ENCODE measurements at places on chromosomes 11 and 22.

DNA sequence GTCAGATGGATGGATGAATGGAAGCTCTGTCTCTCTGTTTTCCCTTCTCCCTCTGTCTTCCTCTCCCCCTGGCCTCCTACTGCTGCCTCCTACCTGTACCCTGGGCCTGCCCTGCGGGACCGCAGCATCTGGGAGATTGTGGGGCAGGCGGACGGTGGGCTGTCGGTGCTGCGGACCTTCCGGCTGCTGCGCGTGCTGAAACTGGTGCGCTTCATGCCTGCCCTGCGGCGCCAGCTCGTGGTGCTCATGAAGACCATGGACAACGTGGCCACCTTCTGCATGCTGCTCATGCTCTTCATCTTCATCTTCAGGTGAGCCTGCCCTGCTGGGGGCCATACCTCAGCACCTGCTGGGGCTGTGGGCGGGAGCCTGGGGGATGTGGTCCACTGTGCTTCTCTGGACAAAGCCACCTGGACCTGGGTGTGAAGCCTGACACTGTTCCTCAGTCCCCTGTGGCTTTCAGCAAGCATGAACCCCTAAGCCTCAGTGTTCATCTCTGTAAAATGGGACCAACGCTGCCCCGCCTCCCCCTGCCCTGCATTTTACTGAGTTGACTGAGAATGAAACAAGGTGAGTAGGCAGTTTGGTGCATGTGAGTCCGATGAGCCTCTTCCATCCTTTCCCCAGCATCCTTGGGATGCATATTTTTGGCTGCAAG is 88.4 kb downstream of the CACNA1I start:
- DNase-seq = no peak

DNA sequence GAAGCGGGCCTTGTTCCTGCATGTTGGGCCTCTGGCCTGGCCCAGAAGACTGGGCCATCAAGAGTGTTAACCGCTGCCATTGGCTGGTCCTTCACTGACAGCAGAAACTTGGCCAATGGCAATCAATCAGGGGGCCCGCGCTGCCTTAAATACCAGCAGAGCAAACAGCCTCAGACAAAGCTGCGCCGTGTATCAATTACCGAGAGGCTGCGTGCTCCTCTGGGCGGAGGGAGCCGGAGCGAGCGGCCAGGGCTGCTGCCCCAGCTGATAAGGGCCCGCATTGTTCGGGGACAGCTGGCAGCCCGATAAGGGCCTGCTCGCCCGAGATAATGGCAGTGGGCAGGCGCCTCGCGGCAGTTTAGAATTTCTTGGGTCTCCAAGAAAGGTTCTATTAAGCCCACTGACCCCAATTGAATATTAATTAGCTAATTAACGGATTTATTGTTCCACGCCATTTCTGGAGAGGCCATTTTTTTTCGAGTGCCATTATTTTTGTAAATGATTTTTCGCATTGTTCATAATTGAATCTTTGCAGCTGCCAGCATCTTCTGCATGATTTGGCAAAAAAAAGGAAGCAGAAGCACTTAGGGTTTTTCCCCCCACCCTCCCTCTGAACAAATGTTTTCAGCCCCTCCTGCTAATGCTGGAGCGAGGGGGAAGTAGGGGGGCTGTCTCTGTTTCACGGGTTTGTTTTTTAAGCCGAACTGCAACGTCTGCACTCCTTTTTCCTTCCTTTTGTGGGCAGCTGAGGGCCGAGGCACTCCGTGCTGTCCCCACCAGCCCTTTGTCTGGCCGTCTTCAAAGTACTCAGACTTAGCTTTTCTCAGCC is 37.6 kb upstream of the RIC3 start:
- DNase-seq = no peak

GRCh38 chr11:11731311-11732083 is 109.7 kb upstream of the GALNT18 start:
- DNase-seq = no peak

DNA sequence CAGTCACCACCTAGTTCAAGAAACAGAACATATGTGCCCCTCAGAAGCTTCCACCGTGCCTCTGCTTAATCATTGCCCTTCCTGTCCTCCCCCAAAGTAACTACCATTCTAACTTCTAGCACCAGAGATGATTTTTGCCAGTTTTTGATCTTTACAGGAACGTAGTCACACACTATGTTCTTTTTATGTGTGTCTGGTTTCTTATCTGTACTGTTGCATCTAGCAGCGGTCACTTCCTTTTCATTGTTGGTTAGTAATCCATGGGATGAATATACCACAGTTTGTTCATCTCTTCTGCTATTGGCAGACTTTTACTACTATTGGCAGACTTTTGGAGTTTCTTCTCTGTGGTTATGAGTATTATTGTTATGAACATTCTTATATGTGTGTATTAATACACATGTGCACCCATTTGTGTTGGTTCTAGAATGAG is 34.6 kb downstream of the SPECC1L start:
- DNase-seq = no peak

DNA sequence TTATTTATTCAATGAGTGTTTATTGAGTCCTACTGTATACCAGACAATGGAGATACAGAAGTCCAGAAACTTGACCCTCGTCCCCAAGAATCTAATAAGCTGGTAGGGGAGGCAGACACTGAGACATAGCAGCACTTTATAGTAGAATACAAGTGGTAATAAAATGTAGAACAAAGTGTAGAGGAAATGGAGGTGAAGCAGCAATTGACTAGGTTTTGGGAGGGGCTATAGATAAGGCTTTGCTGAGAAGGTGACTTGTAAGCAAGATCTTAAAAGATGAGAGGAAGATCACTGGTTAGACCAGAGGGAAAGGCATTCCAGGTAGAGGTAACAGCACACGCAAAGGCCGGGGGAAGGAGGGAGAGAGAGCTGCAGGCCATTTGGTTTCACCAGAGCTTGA is 57.3 kb downstream of the ZBTB16 start:
- DNase-seq = no peak

- no peak for DNase-seq
These were observed 81.3 kb upstream of the CADM1 start for GRCh38 chr11:115585361-115586024.

DNA sequence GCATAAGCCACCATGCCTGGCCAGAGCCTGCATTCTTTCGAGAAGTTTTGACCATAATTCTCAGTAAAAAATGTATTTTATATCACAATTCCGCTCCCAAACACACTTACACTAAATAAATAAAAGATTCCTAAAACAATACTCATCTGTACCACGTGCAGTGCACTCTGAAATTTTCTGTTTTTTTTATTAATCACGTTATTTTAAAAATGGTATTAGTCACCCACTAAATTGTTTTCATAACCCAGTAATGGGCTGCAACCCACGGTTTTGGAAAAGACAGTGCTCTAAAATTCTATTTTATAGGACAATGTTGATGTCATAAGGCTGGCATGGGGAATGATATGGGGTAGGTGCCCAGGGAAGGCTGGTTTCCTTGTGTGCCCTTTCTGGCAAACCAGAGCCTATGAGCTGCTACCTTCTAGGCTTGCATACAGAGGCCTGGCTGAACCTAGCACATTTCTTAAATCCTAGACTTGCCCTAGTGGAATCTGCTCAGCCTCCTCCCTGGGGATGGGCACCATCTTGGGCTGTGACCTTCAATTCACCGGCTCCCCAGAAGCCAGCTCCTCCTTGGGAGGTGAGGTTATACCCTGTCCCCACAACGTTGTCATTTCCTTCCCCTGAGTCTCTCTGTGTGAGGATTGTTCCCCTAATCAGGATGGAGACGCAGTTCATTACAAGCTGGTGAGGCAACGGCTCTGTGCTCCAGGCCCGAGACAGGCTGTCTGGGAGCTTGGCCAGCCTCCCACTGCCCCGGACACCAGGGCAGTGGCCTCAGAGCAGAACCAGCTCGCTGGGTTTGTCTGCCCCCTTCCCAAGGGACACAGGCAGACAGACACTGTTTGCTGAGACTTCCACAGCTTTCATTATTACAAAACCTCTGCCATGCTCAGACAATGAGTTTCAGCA is 116.5 kb upstream of the NAV2 start:
- DNase-seq = no peak

DNA sequence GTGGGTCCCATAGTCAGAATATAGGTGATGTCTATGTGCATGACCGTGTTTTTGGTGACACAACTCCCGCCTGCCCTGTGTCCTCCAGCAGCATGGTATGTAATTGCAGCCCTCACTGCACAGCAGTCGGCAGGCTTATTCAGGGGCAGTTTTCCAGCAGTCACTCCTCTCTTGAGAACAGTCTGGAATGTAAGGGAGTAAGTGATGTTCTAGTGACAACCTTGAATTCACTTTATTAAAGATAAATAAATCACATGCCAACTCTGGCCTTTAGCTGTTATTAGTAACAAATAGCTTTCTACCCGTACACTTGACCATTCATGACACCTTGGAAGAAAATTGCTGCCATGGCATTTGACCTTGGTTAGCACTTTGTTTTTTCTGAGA is 27.9 kb downstream of the ZNRF3 start:
- DNase-seq = no peak

DNA sequence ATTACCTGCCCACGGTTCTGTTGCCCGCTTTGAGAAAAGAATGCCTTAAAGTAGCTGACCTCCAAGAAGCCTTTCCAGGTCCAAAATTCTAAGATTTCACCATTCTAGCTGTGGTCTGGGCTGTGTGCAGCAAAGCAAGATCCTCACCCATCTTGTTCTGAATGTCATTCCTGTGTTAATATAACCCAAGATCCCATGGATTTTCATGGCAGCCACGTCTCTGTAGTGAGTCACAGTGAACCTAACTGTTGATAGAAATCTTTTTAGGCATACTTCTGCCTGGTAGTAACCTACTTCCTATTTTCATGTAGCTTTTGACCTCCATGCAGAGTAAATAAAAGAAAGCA is 210.0 kb downstream of the NAV2 start:
- no peak for DNase-seq

DNA sequence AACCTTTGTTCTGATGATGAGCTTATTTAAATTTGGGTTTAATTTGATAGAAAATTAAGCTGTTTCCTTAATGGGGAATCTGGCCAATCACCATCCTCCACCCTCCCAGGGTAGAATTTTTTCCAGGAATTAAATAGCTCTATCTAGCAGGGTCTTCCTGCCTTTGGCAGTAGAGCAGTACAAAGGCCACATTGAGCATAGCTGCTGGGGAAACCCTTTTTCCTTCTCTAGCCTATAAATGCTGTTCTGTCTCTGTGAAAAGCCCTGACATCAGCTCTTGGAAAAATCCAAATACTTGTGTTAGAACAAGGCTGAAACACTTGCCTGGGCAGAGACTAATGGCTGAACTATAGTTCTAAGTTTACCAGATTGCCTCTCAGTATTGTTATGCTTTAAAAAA is 55.1 kb downstream of the ARHGEF12 start:
- DNase-seq = no peak

- DNase-seq = no peak
These were observed 17.5 kb downstream of the BCL9L start for GRCh38 chr11:118908264-118908663.
